ENCODE measurements at places on chromosomes 4 and X. TPM values are rescaled to one million over a fixed set of nuclear protein-coding genes. Genes with fewer than 3 reads are reported as not detected.

DNA sequence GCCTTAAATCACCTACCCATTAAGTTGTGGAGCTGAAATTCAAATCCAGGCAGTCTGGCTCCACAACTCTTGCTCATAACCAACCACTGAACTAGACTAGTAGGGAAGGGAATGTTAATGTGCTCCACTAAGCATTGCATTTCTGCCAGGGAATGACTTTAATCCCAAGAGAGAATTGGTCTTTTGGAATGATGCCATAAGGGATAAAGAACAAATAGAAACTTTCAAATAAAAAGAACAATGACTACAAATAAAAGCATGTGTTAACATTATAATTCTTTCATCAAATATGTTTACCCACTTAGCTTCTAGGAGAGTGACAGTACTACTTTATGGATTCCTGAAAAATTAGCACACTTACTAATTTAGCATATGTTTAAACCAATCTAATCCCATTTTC, 905.9 kb downstream of the CENPC start:
- H3K27ac ChIP-seq, result no peak overlapping the region
- H3K27me3 ChIP-seq, result no peaks in the 10 kb centered on the region
- no peak overlapping the region for H3K4me3 ChIP-seq
- DNase-seq, result no peak
- H3K4me1 ChIP-seq, result no peaks in the 10 kb centered on the region

Gene ARHGAP4
- 0.88 TPM for total RNA-seq

DNA sequence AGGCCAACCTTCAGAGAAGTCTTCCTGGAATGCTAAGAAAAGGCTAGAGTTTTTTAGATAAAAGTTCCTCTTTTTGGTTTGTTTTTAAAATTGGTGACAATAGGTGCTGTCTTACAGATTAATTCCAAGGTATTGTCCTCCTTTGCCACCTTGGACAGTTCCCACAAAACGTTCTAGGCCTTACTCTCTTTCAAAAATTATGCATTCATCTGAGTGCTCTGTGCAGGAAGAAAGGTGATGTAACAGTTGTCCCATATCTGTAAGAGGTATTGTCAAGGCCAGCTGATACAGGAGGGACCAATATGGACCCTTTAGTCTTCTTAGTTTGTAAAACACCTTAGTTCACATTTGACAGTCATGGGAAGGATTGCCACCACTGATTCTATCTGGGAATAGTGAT, 15.9 kb upstream of the CXCL5 start:
- H3K4me1 ChIP-seq, result no peaks in the 10 kb centered on the region
- H3K36me3 ChIP-seq, result no peaks in the 10 kb centered on the region
- no peak overlapping the region for H3K4me3 ChIP-seq
- DNase-seq, result no peak
- H3K27me3 ChIP-seq, result no peaks in the 10 kb centered on the region
- H3K27ac ChIP-seq, result no peak overlapping the region

DNA sequence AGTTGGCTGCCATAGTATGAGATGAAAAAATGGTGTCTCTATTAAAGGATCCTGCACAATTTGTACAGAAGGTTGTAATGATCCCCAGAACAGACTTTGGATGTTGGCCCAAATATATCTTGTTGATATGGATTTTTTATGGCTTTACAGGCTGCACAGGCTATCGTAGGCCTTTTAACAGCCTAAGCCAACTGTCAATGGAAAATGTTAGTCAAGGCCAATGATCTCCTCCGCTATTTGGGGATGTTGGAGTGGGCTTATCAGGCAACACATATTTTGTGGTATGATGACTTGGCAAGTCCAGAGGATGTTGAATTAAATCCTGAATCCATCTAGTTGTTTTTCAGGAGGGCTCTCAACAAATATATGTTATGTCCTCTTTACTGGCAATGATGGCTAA, 42.1 kb downstream of the ZCCHC13 start:
- no peak overlapping the region for H3K4me3 ChIP-seq
- H3K27ac ChIP-seq, result no peak overlapping the region
- peaks cover 6% of the 10 kb centered on the region for H3K4me1 ChIP-seq

Gene TMPRSS11D
- not detected for total RNA-seq

GRCh38 chrX:8748855-8749254, 16.9 kb upstream of the ANOS1 start:
- no peak overlapping the region for H3K4me3 ChIP-seq
- H3K27me3 ChIP-seq, result no peaks in the 10 kb centered on the region
- H3K4me1 ChIP-seq, result no peaks in the 10 kb centered on the region
- no peak for DNase-seq
- H3K27ac ChIP-seq, result no peak overlapping the region
- H3K36me3 ChIP-seq, result no peaks in the 10 kb centered on the region

Gene BRS3
- not detected for total RNA-seq

Gene GC
- not detected for total RNA-seq

Gene ADH6
- not detected for total RNA-seq

- H3K4me3 ChIP-seq, result no peak overlapping the region
- no peak for DNase-seq
- H3K36me3 ChIP-seq, result no peaks in the 10 kb centered on the region
These were observed 161.2 kb upstream of the AGTR2 start for GRCh38 chrX:116009346-116009745.

- H3K27ac ChIP-seq, result peak overlapping the region; percentile 70
- peaks cover 10% of the 10 kb centered on the region for H3K36me3 ChIP-seq
- H3K4me1 ChIP-seq, result peaks cover 37% of the 10 kb centered on the region
- peak overlapping the region; percentile 27 for H3K4me3 ChIP-seq
- no peaks in the 10 kb centered on the region for H3K27me3 ChIP-seq
These were observed 33.5 kb downstream of the ARSJ start for GRCh38 chr4:113945906-113946305.

GRCh38 chrX:11151799-11152559, 40.8 kb downstream of the HCCS start:
- H3K27me3 ChIP-seq, result no peaks in the 10 kb centered on the region
- no peaks in the 10 kb centered on the region for H3K4me1 ChIP-seq
- no peaks in the 10 kb centered on the region for H3K36me3 ChIP-seq

GRCh38 chr4:139530833-139531427, 25.1 kb downstream of the SETD7 start:
- peaks cover 21% of the 10 kb centered on the region for H3K4me1 ChIP-seq
- H3K27ac ChIP-seq, result no peak overlapping the region
- H3K4me3 ChIP-seq, result no peak overlapping the region
- no peaks in the 10 kb centered on the region for H3K27me3 ChIP-seq
- peaks cover 39% of the 10 kb centered on the region for H3K36me3 ChIP-seq
- DNase-seq, result peak; percentile 66

DNA sequence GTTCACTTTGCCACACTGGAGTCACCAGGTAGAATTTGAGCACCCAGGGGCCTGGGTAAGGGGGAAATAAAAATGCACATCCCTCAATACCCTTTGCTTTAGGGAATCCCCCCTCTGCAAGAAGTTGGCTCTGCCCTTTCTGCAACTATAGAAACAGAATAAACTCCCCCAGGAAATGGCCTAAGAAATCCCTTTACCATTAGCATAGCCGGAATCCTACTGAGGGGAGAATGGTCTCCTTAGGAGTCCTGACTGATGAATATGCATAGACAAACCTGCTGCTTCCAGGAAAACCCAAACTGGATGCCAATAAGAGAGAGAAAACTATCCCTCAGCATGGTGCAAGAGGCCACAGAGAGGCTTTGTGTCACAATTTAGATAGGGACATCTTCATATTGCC, 11.0 kb downstream of the EFHC2 start:
- no peak overlapping the region for H3K27ac ChIP-seq
- no peaks in the 10 kb centered on the region for H3K4me1 ChIP-seq
- no peak for DNase-seq

- no peak overlapping the region for H3K4me3 ChIP-seq
- DNase-seq, result no peak
- no peaks in the 10 kb centered on the region for H3K4me1 ChIP-seq
- no peaks in the 10 kb centered on the region for H3K27me3 ChIP-seq
- no peak overlapping the region for H3K27ac ChIP-seq
These were observed 27.1 kb downstream of the PIR start for GRCh38 chrX:15465896-15466651.

DNA sequence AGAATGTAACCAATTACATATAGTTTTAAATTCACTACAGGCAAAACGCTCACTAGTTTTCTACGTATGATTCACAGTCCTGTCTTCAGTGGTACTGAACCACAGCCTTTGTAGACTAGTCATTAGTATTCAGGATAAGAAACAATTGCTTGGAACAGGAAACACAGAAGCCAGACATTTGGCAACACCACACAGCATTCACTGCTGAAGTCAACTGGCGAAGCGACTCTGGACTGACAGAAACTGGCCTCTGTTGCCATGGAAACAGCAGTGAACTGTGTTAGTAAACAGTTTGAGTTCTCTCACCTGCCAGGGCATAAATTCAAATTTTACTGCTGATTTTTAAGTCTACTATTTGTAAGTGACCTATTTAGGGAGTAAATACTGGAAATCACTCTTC, 57.6 kb downstream of the MAPK10 start:
- no peaks in the 10 kb centered on the region for H3K36me3 ChIP-seq
- peaks cover 10% of the 10 kb centered on the region for H3K4me1 ChIP-seq
- no peak overlapping the region for H3K27ac ChIP-seq
- no peak for DNase-seq
- no peak overlapping the region for H3K4me3 ChIP-seq

Gene APEX2
- total RNA-seq, result 6.5 TPM

- peaks cover 15% of the 10 kb centered on the region for H3K4me1 ChIP-seq
- H3K27ac ChIP-seq, result peak overlapping the region; percentile 78
- no peaks in the 10 kb centered on the region for H3K27me3 ChIP-seq
- H3K36me3 ChIP-seq, result peaks cover 72% of the 10 kb centered on the region
- DNase-seq, result no peak
These were observed 10.5 kb downstream of the PGM2 start for GRCh38 chr4:37836838-37837440.

GRCh38 chr4:17869327-17869726, 58.5 kb downstream of the NCAPG start:
- H3K36me3 ChIP-seq, result no peaks in the 10 kb centered on the region
- H3K27ac ChIP-seq, result no peak overlapping the region
- H3K4me3 ChIP-seq, result no peak overlapping the region

DNA sequence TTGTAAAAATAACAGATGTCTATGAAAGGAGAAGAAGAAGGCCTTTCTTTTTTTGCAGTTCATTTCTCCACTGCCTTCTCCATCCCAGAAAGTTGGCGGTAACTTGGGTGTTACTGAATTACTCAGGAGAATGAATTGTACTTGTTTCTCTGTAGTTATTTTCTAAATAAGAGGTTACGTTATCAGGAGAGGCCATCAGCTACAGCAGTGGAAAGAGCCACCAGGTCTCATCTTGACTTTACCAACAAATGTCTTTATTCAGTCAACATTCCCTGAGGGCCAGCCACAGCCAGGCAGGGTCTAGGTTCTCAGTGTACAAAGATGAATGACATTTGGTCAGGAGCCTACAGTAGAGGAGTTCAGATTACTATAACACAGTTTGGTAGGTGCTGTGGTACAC, 8.1 kb downstream of the HADH start:
- H3K27me3 ChIP-seq, result no peaks in the 10 kb centered on the region
- H3K4me3 ChIP-seq, result no peak overlapping the region
- no peak for DNase-seq
- H3K4me1 ChIP-seq, result peaks cover 22% of the 10 kb centered on the region
- peak overlapping the region; percentile 82 for H3K27ac ChIP-seq

GRCh38 chrX:13763489-13763888, 28.9 kb downstream of the OFD1 start:
- peaks cover 25% of the 10 kb centered on the region for H3K36me3 ChIP-seq
- H3K27ac ChIP-seq, result no peak overlapping the region
- no peak overlapping the region for H3K4me3 ChIP-seq
- no peaks in the 10 kb centered on the region for H3K4me1 ChIP-seq
- H3K27me3 ChIP-seq, result no peaks in the 10 kb centered on the region

DNA sequence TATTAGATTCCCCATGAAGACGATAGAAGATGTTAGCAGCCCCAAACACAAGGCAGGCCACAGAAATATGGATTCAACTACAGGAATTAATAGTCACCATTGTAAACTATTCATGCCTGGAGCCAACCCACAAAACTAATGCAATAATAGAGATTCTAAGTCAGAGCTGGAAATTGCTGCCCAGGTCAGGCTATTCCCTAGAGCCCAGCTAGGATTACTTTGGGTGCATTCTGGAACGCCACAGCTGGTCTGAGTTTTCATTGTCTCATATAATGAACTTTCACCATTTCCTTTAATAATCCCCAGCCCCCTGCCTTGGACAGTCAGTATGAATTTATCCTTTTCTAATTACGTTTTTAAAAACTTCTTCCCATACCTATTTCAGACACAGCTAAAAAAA, 252.6 kb downstream of the PAPSS1 start:
- no peak for DNase-seq
- no peaks in the 10 kb centered on the region for H3K4me1 ChIP-seq
- H3K27me3 ChIP-seq, result no peaks in the 10 kb centered on the region
- no peak overlapping the region for H3K27ac ChIP-seq
- H3K4me3 ChIP-seq, result no peak overlapping the region

DNA sequence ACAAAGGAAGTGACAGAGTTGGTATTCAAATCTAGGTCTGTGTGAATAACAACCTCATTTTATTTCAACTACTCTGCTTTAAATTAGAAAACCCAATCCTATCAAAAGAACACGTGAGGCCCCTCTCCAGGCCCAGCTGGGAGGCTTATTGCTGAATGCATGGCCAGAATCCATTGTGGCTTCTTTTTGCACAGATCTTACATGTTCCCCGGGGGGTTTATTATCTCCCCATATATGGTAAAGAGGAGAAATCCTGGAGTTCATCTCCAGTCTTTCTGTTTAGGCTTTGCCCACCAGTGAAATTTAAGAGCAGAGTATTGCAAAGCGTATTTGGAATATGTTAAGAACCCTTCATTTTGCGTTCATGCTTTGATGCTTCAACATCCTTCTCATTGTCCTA, 655.6 kb downstream of the IL1RAPL1 start:
- no peaks in the 10 kb centered on the region for H3K4me1 ChIP-seq
- H3K36me3 ChIP-seq, result no peaks in the 10 kb centered on the region
- DNase-seq, result no peak
- H3K27me3 ChIP-seq, result no peaks in the 10 kb centered on the region

Gene AFP
- not detected for total RNA-seq

GRCh38 chr4:176885224-176885623, 92.5 kb upstream of the VEGFC start:
- H3K4me3 ChIP-seq, result no peak overlapping the region
- H3K27me3 ChIP-seq, result no peaks in the 10 kb centered on the region
- peak overlapping the region; percentile 88 for H3K27ac ChIP-seq
- no peaks in the 10 kb centered on the region for H3K36me3 ChIP-seq
- DNase-seq, result no peak

DNA sequence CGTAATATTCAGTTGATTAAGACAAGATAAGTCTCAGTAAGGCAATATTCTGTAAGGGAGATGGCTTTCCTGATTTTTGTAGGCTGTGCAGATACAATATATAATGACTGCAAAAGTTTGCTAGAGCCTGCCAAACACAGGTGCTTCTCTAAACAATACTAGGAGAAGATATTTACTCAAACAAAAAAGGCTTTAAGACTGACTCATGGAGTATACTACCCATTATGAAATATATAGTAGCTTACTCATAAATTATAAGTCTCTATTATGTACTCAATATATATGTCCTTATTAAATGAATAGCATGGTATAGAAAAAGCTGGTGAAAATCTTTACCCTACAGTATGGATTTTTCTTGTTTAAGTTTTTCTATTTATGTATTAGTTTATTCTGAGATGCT, 93.2 kb upstream of the IL15 start:
- no peak overlapping the region for H3K4me3 ChIP-seq
- H3K36me3 ChIP-seq, result no peaks in the 10 kb centered on the region
- no peak overlapping the region for H3K27ac ChIP-seq
- no peak for DNase-seq
- peaks cover 24% of the 10 kb centered on the region for H3K4me1 ChIP-seq

Gene TRIM60
- total RNA-seq, result not detected

Measured in osteoblast (primary cell).